ENCODE measurements at places on chromosomes 7 and 10. TPM values are rescaled to one million over a fixed set of nuclear protein-coding genes. Genes with fewer than 3 reads are reported as not detected.
A peak's percentile ranks its signal among the peaks of the same experiment; 100 is the strongest.

LRRC17 gene
- 0.31 TPM for total RNA-seq

DNA sequence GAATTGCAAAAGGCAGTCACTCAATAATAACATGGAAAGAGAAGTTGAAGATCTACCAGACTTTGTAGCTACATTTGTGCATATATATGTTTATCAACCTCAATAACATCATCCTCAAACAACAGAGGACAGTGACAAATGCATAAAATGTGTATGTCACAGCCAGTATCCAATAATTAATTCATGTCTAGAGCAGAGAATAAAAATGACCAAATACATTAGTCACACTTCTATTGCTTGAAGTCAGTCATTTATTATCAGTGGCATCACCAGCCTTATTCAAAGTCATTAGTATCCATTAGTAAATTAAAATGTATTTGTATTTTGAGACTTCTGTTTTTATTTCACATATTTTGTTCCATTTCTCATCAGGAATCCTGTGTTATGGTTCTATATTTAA lies 852.8 kb downstream of the XPNPEP1 start:
- DNase-seq, result no peak
- H3K4me1 ChIP-seq, result no peaks in the 10 kb centered on the region
- H3K36me3 ChIP-seq, result no peaks in the 10 kb centered on the region
- H3K27ac ChIP-seq, result no peak overlapping the region

DNA sequence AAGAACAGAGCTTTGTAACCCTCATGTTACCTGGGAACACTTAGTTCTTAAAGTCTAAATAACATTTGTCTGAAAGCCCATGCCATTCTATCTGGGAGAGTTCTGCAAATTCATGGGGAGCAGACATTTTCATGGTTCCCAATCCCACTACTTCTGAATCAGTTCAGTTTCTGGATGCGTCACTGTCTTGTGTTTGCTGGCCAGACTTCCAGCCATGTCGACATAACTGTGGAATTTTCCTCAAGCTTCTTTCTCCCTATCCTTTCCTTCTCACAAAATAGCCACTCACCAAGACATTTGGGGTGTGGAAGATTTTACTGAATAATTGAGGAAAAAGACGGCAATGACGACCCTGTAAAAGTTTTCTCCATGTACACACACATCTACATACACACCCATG lies 272.5 kb downstream of the NEBL start:
- no peak overlapping the region for H3K4me3 ChIP-seq
- H3K27me3 ChIP-seq, result no peaks in the 10 kb centered on the region
- H3K36me3 ChIP-seq, result no peaks in the 10 kb centered on the region
- no peak for DNase-seq

- H3K36me3 ChIP-seq, result no peaks in the 10 kb centered on the region
- no peak for DNase-seq
- H3K27ac ChIP-seq, result no peak overlapping the region
Observed at GRCh38 chr10:113442336-113442735, 110.5 kb upstream of the HABP2 start.

GRCh38 chr7:109745677-109746410 lies 1176.2 kb downstream of the DNAJB9 start:
- no peak overlapping the region for H3K27ac ChIP-seq
- H3K4me1 ChIP-seq, result no peaks in the 10 kb centered on the region
- H3K27me3 ChIP-seq, result no peaks in the 10 kb centered on the region
- no peak overlapping the region for H3K4me3 ChIP-seq
- no peak for DNase-seq

CLEC2L gene
- total RNA-seq, result not detected

DNA sequence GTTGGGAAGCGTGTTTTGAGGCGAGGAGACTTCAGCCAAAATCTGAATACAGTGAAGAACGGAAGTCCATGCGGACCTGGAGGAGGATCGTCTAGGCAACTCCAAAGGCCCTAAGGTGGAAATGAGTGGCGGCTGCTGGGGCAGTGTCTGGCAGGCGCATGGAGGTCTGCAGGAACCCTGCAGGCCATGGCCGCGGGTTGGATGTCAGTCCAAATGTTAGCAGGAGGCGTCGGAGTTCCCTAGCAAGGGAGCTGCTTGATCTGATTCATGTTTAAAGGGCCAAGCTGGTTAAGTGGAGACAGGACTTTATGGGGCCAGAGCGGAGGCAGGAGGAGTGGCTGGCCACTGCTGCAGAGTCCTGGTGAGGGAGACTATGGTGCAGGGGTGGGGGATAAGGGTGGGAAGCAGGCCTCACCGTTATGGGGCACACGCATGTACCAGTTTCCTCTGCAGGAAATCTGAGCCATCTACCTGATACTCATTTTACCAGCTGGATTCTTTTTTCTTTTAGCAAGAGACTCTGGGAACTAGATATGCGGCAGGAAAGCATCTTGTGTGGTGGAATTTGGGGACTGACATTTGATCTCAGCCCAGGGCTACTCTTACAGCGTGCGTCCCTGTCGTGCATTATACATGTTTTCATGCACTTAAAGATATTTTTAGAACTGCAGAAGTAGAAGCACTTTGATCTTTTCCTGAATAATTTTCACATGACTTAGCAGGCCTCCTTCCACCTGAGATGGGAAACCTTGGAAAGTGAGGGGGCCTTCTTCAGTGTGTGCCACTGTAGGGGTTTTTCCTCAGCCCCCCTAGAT lies 6.6 kb upstream of the REPIN1 start:
- H3K4me1 ChIP-seq, result peaks cover 54% of the 10 kb centered on the region
- H3K27ac ChIP-seq, result no peak overlapping the region
- H3K4me3 ChIP-seq, result no peak overlapping the region
- DNase-seq, result no peak

GRCh38 chr10:74153676-74154075 lies 2.7 kb downstream of the ADK start:
- H3K36me3 ChIP-seq, result no peaks in the 10 kb centered on the region
- no peaks in the 10 kb centered on the region for H3K27me3 ChIP-seq

GRM3 gene
- not detected for total RNA-seq

GRCh38 chr7:98282703-98283102 lies 1.2 kb downstream of the BRI3 start:
- H3K27ac ChIP-seq, result peak overlapping the region; percentile 64
- no peaks in the 10 kb centered on the region for H3K36me3 ChIP-seq
- H3K4me1 ChIP-seq, result peaks cover 25% of the 10 kb centered on the region
- no peaks in the 10 kb centered on the region for H3K27me3 ChIP-seq
- H3K4me3 ChIP-seq, result peak overlapping the region; percentile 88

TAS2R3 gene
- total RNA-seq, result 1.8 TPM

DNA sequence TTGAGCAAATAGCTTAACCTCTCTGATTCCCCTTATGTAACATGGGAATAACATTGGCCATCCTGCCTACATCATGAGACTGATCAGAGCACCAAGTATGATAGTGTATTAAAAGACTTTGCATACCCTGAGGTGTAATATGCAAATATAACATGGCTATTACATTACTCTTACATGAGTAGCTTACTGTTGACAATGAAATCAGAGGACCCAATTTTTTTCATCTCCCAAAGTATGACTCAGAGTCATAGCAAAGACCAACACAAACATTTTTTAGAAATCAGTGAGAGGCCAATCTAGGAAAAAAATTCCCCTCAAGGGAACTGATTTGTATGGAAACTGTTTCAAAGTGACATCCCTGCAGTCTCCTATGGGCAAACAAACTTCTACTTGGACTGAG lies 47.0 kb upstream of the TMEM140 start:
- H3K4me3 ChIP-seq, result no peak overlapping the region
- H3K27ac ChIP-seq, result no peak overlapping the region
- DNase-seq, result no peak
- H3K4me1 ChIP-seq, result peaks cover 9% of the 10 kb centered on the region
- H3K36me3 ChIP-seq, result no peaks in the 10 kb centered on the region

DNA sequence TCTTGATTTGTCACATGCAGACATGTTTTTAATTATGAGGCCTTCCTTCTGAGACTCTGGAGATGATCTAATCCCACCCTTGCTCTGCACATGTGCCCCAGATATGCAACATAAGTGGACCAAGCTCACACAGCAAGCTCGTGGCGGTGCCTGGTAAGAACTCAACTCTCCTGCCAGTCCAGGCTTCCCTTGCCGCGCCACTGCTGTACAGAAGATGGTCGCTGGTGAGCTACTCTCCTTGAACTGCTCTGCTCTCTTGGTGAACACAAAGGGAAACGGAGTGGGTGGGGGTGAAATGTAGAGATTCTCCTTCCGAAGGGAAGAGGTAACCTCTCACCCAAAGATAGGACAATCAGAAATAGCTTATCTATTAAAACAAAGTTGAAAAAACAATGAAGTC lies 25.7 kb downstream of the MYOF start:
- no peaks in the 10 kb centered on the region for H3K27me3 ChIP-seq
- peaks cover 24% of the 10 kb centered on the region for H3K4me1 ChIP-seq
- no peak overlapping the region for H3K4me3 ChIP-seq
- no peak for DNase-seq
- H3K27ac ChIP-seq, result no peak overlapping the region

GRCh38 chr7:26022982-26023381 lies 129.0 kb upstream of the NFE2L3 start:
- DNase-seq, result no peak
- no peaks in the 10 kb centered on the region for H3K4me1 ChIP-seq
- H3K36me3 ChIP-seq, result no peaks in the 10 kb centered on the region
- no peak overlapping the region for H3K27ac ChIP-seq
- peaks cover 16% of the 10 kb centered on the region for H3K27me3 ChIP-seq

DNA sequence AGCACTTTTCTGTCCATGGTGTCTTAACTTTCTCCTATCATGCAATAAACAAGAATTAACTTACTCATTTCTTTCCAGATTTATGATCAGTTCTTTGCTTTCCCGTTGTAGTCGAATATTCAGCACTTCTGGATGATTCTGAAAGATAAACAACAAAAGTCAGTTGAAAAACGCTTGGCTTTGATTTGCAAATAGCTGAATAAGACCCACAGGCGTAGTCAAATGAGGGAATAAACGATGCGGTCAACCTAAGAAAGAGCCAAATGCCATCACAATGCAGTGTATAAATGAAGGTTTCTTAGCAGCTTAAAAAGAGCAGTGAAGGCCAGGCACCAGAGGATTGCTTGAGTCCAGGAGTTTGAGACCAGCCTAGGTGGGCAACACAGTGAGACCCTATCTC lies 109.4 kb downstream of the ADAM12 start:
- DNase-seq, result no peak
- H3K36me3 ChIP-seq, result no peaks in the 10 kb centered on the region
- H3K4me1 ChIP-seq, result no peaks in the 10 kb centered on the region
- no peak overlapping the region for H3K4me3 ChIP-seq
- no peak overlapping the region for H3K27ac ChIP-seq

DNA sequence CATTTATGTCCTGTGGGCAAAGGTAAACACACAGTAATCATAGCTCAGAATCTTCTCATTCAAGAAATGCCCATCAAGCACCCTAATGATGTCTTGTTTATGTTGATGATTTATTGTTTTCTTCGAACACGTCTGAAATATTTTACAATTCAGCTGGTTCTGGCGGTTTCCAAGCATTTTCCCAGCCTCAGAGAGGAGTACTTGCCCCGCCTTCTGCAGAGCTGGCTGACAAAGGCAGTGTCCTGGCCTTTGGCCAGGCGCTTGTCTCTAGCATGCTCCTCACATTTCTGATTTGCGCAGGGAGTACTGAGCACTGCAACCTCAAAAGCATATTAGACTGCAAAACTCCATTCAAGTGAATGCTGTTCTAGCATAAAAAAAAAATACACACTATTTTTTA lies 314.2 kb upstream of the GNAI1 start:
- no peak for DNase-seq
- no peaks in the 10 kb centered on the region for H3K36me3 ChIP-seq
- no peaks in the 10 kb centered on the region for H3K4me1 ChIP-seq
- H3K27ac ChIP-seq, result no peak overlapping the region
- H3K4me3 ChIP-seq, result no peak overlapping the region

DNA sequence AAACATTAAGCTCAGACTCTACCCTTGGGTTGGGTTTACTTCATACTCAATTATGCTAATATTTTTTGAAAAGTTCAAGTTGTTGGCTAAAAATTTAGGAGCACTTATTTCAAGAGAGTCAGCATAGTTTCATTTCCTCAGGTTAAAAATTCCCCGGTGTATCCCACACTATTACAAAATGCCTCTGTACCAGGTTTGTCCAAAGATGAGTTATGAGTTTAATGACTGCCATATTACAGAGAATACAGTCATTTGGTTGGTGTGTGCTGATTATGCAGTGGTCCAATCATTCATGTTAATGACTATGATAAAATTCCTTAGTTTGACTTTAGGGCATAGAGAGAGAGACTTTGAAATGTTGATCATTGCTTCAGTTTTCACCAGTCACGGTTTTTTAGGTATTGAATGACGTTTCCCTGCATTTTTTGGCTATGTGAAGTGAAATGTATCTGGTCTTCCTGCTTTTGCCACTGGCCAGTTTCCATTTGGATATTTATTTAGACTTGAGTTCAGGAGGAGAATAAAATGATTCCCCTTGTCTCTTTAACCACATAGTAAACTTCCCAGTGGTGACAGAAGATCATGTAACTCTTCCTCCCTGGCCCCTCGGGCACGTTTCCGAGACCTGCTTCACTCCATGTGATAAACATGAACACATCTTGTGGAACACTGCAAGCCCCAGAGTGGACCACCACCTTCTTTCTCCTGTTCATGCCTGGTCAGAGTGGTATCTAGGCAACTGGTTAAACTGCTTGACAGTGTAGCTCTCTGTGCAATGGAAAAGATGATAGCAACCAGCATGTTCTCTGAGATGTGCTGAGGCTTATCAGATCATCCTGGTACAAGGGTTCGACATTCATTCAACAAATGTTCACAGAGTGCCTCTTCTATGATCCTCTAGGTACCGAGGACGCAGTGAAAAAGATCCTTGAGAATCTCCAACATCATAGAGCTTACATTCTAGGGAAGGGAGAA lies 153.6 kb downstream of the CACNB2 start:
- H3K36me3 ChIP-seq, result no peaks in the 10 kb centered on the region
- no peak overlapping the region for H3K27ac ChIP-seq
- no peak overlapping the region for H3K4me3 ChIP-seq
- peaks cover 5% of the 10 kb centered on the region for H3K27me3 ChIP-seq

DNA sequence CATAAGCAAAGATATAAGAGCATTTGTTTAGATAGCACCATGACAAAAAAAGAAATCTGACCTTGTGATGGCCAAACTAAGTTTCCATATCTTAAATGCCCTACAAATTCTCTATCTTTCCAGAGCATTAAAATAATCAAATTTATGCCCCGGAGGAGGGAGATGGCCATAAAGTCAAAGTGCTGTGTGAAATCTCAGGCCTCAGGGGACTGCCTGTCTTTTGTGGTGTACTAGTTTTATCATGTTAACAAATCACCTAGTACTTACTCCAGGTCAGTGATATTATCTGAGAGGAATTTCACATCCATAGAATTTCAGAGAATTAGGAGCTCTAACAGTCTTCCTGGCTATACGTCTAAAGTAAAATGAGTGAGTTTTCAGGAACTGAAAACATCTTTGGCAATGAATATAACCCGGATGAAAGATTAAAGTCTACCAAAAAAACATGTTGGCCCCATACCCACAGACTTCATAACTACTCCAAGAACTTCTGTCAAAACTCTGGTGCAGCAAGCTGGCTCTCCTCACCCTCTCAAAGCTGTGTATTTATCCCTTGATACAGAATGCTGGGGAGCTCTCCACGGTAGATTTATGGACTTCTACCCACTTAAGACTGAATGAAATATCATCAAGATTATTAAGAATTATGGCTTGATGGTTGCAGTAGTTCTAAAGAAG lies 682.8 kb downstream of the SORCS1 start:
- H3K4me3 ChIP-seq, result no peak overlapping the region
- no peak for DNase-seq
- no peaks in the 10 kb centered on the region for H3K27me3 ChIP-seq
- no peaks in the 10 kb centered on the region for H3K36me3 ChIP-seq
- no peaks in the 10 kb centered on the region for H3K4me1 ChIP-seq
- no peak overlapping the region for H3K27ac ChIP-seq

Data from activated T-cell treated with anti-CD3 and anti-CD28 coated beads, Interleukin-2, amount 50 U/mL, for 72 hours (primary cell).